ENCODE measurements at places on chromosomes 2 and 18. TPM values are rescaled to one million over a fixed set of nuclear protein-coding genes. Genes with fewer than 3 reads are reported as not detected.

The IL37 gene
- not detected for total RNA-seq

The BOLL gene
- total RNA-seq = not detected

The MALL gene
- total RNA-seq = 204 TPM

The SERPINB4 gene
- not detected for total RNA-seq

The CCDC85A gene
- total RNA-seq = 1.6 TPM

The CBLN2 gene
- not detected for total RNA-seq

The IGFBP5 gene
- total RNA-seq = 1.4 TPM

The MROH2A gene
- total RNA-seq = not detected

The SATB2 gene
- 1.2 TPM for total RNA-seq

The RAB17 gene
- not detected for total RNA-seq

The MARS2 gene
- total RNA-seq = 3.7 TPM

The LIPG gene
- 2.9 TPM for total RNA-seq

The HOXD12 gene
- not detected for total RNA-seq

The LINC00305 gene
- total RNA-seq = not detected

The LHCGR gene
- total RNA-seq = not detected

The YIPF4 gene
- 17.3 TPM for total RNA-seq

The ACKR3 gene
- total RNA-seq = not detected

The NEU4 gene
- total RNA-seq = not detected

The NT5DC4 gene
- total RNA-seq = not detected

The EVX2 gene
- total RNA-seq = not detected

The NTSR2 gene
- not detected for total RNA-seq

The MC2R gene
- total RNA-seq = not detected

The ST6GAL2 gene
- 0.58 TPM for total RNA-seq

The TPO gene
- total RNA-seq = not detected

The SKOR2 gene
- not detected for total RNA-seq

The SNED1 gene
- total RNA-seq = 11.0 TPM

The TTN gene
- under 0.01 TPM for total RNA-seq

The ALPP gene
- total RNA-seq = not detected

The RAX gene
- not detected for total RNA-seq

The NEMP2 gene
- total RNA-seq = 6.6 TPM
